ENCODE measurements at places on chromosomes 12 and 14.

DNA sequence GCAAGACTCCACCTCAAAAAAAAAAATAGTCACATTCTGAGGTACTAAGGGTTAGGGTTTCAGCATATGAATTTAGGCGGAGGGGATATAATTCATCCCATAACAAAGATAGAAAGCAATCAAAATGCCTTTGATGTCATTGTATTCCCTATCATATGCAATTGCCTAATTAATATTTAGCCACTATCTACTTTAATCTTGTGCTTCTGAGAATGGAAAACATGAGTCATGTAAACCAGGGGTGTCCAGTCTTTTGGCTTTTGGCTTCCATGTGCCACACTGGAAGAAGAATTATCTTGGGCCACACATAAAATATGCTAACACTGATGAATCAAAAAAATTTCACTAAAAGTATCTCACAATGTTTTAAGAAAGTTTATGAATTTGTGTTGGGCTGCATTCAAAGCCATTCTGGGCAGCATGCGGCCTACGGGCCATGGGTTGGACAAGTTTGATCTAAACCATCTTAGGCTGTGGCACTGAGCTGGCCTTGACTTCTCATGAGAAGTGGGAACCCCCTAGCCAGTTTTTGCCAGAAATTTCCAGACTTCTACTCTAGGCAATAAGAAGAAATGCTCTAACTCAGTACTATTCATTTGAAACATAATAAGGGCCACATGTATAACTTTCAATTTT is 219.8 kb downstream of the PTPRO start:
- DNase-seq: no peak

- DNase-seq: no peak
Measured at GRCh38 chr12:113220593-113221180, 577 bp upstream of the TPCN1 start.

DNA sequence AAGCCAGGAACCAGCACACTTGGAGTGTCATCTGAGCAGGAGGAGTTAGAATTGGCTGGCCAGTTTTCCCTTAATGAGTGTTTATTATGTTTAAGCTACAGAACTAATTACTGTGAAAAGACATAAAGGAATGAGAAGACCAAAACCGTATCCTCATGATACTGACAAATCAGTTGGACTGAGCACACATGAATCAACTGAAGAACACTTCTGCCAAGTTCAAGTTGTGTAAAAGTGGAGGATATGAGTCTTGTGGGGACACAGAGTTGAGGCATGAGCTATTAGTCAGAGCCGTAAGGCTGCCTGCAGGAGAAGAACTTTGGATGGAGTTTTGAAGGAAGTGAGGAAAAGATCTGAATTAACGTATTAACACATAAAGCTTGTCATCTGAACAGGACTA is 43.1 kb downstream of the HMGA2 start:
- DNase-seq: no peak

- no peak for DNase-seq
Measured at GRCh38 chr12:53427905-53428594, 4.4 kb downstream of the AMHR2 start.

DNA sequence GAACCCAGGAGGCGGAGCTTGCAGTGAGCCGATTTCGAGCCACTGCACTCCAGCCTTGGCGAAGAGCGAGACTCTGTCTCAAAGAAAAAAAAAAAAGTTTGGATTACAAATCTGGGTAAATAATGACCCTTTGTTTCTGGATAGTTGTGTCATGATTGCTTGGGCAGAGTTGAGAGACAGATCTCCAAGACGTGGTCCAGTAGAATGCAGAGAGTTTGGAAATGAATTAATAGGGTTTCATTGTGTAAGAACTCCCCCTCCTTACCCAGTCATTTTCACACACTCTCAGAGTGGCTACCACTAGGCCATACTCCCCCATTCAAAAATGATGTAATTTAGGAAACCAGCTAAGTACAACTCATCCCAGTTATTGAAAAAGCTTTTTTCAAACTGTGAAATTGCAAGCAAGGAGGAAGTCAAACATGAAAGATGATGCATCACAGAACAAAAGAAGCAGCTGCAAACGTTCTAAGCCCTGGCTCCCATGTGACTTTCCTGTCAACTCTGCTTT is 1331.9 kb downstream of the AACS start:
- no peak for DNase-seq

DNA sequence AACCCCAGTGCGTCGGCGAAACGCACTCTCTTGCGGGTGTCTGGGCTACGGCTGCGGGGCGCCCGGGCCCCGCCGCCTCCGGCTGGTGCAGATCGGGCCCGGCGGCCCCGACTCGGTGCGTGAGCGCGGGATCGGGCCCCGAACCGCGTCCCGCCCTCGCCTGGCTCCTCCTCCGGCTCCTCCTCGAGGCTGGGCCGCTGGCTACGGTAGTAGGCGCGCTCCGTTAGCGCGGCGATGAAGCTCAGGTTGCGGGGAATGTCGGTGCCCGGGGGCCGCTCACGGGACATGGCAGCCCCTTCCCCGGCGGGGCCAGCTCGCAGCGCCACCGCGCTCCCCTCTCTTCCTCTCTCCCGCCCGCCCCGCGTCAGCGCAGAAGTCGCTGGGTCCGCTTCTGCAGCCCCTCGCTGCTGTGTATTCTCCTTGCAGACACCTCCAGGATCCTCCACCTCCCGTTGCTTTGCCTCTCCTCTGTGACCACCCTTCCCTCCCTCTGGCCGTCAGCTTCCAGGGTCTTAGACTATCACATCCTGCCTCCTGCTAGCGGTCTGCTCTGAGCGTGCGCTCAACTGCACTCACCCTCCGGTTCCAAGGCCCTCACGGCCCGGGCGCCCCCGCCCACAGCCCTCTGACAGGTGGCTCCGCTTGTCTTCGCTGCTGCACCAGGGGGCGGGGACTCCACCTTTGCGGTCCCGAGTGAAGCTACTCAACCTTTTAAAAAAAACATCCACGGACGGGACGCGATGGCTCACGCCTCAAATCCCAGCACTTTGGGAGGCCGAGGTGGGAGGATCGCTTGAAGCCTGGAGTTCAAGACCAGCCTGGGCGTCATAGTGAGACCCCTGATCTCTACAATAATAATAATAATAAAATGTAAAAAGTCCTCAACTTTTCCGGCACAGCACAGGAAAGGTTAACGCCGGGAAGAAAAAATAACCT is at the start of gene PPP1R3E:
Gene PPP1R3E (minus strand): TSS at position 570 of the 936 bp plus-strand sequence. CDS start 283 bp downstream, at position 287.
- peak; percentile 87 for DNase-seq

GRCh38 chr12:92493816-92494215 is 209.0 kb upstream of the PLEKHG7 start:
- no peak for DNase-seq

GRCh38 chr14:100604121-100604501 is 16.9 kb upstream of the BEGAIN start:
- DNase-seq: no peak

GRCh38 chr14:69094481-69094880 is 58.4 kb downstream of the DCAF5 start:
- DNase-seq: no peak

DNA sequence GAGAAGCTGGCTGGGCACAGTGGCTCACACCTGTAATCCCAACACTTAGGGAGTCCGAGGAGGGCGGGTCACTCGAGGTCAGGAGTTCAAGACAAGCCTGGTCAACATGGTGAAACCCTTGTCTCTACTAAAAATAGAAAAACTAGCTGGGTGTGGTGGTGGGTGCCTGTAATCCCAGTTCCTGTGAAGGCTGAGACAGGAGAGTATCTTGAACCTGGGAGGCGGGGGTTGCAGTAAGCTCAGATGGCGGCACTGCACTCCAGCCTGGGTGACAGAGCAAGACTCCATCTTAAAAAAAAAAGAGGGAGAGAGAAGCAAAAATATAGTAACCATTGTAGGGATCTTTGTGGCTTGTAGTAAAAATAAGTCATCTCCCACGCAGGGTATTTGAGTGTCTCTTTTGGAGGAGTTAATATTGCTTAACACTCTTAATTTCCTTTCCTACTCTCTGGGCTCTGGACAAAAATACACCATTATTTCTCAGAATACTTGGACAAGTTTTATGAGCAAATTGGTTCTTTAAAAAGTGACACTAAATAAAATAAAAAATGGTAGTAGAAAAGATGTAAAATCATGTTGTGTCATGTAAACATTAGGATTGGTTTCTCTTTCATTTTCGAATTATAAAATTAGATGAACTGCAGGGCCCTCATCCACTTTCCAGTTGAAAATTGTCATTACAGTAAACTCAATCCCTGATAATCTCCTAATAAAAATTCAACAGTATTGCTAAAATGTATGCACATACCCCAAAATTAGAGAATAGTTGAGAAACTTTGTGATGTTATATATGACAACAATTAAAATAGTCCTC is 61.1 kb upstream of the C12orf71 start:
- no peak for DNase-seq

GRCh38 chr12:65200007-65200665 is 30.8 kb downstream of the LEMD3 start:
- no peak for DNase-seq

DNA sequence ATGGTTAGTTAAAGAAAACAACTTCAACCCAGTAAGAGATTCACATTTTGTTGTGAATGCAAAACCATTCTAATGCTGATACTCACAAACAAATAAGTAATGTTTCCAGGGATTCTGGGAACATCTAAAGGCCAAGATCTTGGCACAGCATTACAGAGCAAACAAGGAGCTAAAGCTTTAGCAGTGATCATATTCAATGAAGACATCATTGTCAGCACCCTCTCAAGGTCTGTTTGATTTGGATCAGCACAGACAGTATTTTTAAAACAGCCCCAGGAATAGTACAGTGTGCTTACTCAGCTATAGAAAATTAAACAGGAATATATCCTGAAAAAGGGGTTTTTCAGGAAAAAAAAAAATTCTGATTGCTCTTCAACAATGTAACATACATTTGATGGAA is 71.4 kb downstream of the TMEM260 start:
- DNase-seq: no peak

All from DMS79 treated with DMSO at 0.1 percent for 48 hours (cell line).